HEK293T (cell line): ENCODE measurements at places on chromosomes 2 and 18.

DNA sequence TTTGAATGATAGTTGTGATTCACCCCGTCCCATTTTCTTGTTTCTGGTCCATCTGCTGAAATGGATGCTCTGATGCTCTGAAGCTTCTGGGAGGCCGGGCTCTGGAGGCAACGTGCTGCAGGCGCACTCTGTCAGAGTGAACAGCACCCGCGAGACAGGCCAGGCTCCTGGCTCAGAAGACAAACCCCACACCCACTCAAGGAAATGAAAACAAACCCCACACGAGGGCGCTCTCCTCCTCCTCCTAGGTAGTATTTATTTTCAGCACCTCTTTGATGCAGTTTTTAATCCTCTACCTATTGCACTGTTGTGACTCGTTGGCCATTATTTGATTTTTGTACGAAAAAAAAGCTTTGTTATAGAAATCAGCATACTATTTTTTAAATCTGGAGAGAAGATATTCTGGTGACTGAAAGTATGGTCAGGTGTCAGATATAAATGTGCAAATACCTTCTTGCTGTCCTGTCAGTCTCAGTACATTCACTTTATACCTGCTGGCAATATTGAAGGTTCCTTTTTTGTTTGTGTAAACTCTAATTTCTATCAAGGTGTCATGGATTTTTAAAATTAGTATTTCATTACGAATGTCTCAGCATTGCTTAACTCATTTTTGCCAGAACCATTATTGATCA, 10.3 kb upstream of the CHST10 start:
- DNase-seq = peak; percentile 30

GRCh38 chr18:50679056-50679455, 119.2 kb downstream of the MAPK4 start:
- no peak for DNase-seq

DNA sequence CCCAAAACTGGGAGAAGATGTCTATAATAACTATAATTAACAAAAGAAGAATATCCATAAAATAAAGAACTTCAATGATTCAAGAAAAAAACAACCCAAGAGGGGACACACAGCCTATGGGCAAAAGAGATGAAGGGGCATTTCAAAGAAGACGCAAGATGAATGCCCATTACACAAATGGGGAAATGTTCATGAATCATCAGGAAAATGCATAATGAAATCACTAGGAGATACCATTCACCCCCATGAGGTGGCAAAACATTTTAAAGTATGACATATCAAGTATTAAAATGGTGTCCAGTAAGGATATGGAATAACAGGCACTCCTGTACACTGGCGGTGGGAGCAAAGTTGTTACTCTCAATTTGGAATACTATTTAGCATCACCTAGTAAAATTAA, 183.3 kb downstream of the TXNL1 start:
- DNase-seq = no peak

DNA sequence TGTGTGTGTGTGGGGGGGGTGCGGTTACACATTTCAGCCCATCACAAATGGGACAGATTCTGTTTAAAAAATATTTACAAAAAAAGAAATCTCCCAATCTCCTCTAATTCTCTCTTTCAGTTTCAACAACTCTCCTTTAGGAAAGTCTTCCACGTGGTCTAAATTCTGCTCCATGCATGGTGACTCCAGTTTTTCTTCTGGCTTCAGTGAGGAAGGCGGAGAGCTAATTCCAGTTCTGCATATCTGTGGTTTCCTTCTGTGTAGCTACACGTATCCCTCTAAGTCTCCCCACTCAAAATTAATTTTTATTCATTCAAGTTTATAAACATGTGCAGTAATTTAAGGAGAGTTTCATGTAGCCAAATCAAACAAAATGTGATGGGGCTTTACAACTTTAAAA, 111.6 kb downstream of the SLC4A3 start:
- DNase-seq = no peak

DNA sequence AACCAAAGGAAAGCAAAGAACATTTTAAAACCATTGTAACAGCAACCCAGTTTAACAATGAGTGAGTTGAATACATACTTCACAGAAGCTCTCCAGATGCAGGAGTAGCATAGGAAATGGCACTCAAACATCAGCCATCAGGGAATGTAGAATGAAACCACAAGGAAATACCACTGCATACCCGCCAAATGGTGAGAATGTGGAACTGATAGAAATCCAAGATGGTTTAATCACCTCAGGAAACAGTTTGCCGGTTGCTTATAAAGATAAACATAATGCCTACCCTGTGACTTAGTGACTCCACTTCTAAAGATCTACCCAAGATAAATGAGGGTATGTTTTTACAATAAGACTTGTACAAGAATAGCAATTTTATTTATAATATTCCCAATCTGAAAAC, 132.0 kb downstream of the GALNT1 start:
- no peak for DNase-seq

DNA sequence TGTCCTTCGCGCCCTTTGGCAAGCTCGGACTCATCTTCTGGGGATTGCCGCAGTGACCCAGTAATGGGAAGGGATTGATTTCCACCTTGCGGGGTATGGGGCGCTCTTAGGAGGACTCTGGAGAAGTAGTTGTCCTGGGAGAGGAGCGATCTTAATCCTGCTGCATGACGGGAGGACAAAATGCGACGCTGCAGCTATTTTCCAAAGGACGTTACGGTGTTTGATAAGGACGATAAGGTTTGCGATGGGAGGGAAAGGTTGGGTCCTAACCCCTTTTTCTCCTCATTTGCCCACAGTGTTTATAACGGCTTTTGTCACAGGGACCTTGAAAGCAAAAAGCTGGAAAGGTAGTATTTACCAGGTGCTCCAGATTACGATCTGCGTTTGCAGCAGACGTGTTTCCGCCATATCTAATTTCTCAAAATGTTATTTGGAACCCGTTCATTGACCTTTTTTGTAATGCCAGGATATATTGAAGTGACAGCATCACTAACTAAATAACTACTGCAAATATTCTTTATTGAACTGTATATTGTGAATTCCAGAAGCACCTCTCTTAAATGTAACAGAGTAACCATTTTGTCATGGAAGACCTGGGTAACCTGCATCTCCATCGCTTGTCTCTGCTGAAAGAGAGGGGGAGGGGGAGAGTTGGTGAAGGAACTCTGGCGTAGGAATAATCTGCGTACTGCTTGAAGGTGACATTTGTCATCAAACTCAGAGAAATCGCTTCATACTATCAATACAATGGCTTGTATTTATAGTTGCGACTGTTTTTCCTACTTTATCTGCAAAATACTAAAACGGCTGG, 590 bp downstream of the MDH1 start:
- DNase-seq = peak; percentile 18

GRCh38 chr2:151506170-151506569, 96.5 kb downstream of the RIF1 start:
- DNase-seq = no peak

GRCh38 chr2:145064511-145064910, 544.6 kb upstream of the ZEB2 start:
- no peak for DNase-seq

- DNase-seq = peak; percentile 12
Observed at GRCh38 chr2:182101263-182101662, 115.6 kb downstream of the PPP1R1C start.

GRCh38 chr2:113276761-113277425, 1.8 kb downstream of the PAX8 start:
- DNase-seq = no peak

DNA sequence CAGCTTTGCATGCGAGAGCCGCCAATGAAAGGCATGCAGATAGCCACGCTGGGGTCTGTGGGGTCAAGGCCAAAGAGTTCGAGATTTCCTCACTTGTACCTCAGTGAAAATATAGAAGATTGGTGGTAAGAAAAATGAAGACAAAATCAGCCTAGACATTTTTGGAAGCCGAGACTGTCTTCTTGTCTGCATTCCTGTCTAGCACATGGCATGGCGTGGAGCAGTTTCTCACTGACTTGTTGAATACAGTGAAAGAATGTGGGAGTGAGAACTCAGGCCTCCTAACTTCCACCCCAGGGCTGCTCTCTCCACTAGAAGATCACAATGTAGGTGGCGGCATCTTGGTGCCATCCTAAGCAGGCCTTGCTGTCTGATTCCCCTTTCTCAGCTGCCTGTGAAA, 740.8 kb upstream of the HS6ST1 start:
- no peak for DNase-seq

- no peak for DNase-seq
Observed at GRCh38 chr2:150681120-150681804, 193.8 kb upstream of the RND3 start.

GRCh38 chr2:31980674-31981356, 30.0 kb downstream of the MEMO1 start:
- peak; percentile 30 for DNase-seq

- DNase-seq = no peak
Observed at GRCh38 chr2:190812506-190813294, 67.9 kb upstream of the GLS start.

DNA sequence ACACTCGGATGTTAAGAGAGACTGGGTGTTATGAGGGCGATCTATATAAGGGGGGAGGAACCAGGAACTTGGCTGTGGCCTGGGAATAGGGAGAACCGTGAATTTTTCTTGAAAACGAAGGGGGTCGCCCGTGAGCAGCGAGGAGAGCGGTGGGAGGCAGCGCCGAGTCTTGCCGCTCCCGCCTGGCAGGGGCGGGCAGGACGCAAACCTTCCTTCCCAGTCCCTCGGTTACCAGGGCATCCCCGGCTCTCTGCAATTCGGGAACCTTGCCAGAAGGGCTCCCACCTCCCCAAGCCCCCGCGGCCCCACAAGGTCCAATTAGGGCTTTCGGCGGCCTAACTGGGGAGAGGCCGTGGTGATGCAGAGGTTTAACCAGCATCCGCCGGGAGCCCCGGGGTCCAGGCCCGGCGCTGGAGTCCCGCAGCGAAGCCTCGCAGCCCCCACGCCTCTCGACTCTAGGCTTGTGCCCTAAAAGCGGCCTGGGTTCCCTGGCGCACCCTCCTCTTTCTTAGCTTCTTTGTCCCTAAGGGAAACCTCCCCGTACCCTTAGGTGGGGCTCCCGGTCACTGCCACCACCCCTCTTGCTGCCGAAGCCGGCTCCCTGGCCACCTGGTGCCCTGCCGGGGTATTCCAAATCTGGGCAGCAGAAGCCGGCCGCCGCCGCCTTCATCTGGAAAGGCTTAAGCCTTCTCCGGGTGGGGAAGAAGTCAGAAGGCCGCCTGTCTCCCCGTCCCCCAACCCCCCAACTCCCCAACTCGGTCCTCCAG, 680 bp upstream of the FHOD3 start:
- peak; percentile 93 for DNase-seq

DNA sequence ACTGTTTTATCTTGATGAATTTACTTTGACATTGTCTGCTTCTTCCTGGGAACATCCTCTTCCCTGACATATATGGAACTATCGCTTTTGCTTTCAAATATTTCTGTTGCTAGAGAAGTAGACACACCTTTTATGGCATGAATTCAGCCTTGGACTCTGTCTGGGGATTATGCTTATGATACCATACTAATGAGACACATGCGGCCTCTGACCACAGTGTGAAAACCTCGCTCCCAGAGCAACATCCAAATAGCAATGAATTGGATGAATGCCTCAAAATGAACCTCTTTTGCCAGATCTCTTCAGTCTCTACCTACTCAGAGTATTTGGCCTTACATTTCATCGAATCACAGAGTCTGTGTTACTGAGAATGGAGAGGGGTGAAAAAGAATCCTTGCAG, 70.9 kb downstream of the PIEZO2 start:
- no peak for DNase-seq

GRCh38 chr2:170091436-170091835, 86.5 kb upstream of the MYO3B start:
- DNase-seq = no peak

DNA sequence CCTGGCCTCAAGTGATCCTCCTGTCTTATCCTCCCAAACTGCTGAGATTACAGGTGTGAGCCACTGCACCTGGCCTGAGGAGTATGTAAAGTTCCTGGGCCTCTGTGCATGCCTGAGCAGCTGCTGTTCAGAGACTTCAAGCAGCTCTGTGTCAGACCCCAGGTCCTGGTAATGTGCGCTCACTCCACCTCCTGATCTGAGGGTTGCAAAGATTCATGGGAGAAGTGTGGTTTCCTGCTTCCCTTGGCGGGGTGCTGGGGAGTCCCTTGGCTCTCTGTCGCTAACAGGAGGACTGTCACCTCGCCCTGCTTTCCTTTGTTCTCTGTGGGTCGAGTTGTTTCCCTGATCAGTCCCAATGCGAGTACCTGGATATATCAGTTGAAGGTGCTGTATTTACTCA, 8.6 kb upstream of the IL36A start:
- DNase-seq = no peak

- DNase-seq = no peak
Observed at GRCh38 chr2:48232351-48232750, 297.6 kb upstream of the STON1 start.

GRCh38 chr2:229852565-229852964, 69.2 kb downstream of the TRIP12 start:
- DNase-seq = no peak

DNA sequence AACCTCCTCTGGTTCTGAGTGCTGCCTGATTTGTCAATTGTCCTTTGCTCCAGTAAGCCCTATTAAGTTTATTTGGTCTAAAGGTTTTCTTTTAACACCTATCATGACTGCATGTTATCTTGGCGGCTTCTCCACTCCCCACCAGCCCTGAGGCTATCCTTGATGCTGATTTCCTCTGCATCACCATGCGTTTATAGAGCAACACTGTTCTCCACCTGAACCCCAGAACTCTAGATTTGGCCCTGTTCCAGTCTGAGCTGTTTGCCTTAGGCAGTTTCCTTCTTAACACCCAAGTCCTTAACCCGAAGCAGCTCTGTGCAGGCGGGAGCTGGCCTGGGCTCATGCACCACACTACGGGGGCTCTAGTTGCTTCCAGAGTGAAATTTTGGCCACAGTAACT, 98.2 kb upstream of the NPAS2 start:
- DNase-seq = no peak

GRCh38 chr18:62464266-62464665, 58.6 kb upstream of the ZCCHC2 start:
- DNase-seq = no peak

- no peak for DNase-seq
Observed at GRCh38 chr2:9984871-9985480, 33.5 kb downstream of the GRHL1 start.

DNA sequence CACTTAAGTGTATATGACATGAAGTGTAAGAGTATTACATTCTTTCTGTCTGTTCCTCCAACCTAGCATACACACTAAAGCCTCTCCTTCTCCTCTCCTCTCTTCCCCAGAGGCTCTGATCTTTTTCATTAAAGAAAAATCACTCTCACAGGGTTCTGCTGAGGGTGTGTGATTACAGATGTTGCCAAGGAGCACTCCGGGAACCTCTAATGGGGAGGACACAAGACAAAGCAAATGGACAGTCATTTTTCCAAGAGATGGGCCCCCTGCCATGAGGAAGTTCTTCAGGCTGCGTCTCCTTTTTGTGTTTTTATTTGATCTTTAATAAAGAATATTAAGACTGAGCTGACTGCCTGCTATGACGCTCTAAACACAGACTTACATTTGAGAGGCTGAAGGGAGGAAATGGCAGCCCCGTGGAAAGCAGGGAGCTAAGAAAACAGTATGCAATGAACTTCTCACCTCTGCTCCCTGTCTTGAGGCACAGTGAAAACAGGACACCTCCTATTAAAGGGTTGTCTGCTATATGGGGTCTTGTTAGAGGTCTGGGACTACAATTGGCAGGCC, 578.1 kb downstream of the PIK3C3 start:
- no peak for DNase-seq
